ENCODE measurements at places on chromosomes 5 and 9. TPM values are rescaled to one million over a fixed set of nuclear protein-coding genes. Genes with fewer than 3 reads are reported as not detected.

Gene PCDHB15
- total RNA-seq, result under 0.01 TPM

Gene ADRB2
- total RNA-seq, result 1.3 TPM

Gene UNC5A
- not detected for total RNA-seq

Gene SPAG8
- 1.5 TPM for total RNA-seq

Gene TAF11L10
- total RNA-seq, result not detected

Gene KDM4C
- total RNA-seq, result 30.4 TPM

Gene NR4A3
- total RNA-seq, result 2.0 TPM

Gene PDE6A
- total RNA-seq, result not detected
